Right ventricle myocardium superior (tissue), 1 donor: ENCODE measurements at places on chromosomes 2 and 18. TPM values are rescaled to one million over a fixed set of nuclear protein-coding genes. Genes with fewer than 3 reads are reported as not detected.

OSR1 gene
- total RNA-seq, result 5.4 TPM

ACTR3 gene
- total RNA-seq, result 106 TPM

OTOF gene
- not detected for total RNA-seq

TSPYL6 gene
- not detected for total RNA-seq

IGFBP5 gene
- total RNA-seq, result 134 TPM

TEX44 gene
- total RNA-seq, result not detected

DNA sequence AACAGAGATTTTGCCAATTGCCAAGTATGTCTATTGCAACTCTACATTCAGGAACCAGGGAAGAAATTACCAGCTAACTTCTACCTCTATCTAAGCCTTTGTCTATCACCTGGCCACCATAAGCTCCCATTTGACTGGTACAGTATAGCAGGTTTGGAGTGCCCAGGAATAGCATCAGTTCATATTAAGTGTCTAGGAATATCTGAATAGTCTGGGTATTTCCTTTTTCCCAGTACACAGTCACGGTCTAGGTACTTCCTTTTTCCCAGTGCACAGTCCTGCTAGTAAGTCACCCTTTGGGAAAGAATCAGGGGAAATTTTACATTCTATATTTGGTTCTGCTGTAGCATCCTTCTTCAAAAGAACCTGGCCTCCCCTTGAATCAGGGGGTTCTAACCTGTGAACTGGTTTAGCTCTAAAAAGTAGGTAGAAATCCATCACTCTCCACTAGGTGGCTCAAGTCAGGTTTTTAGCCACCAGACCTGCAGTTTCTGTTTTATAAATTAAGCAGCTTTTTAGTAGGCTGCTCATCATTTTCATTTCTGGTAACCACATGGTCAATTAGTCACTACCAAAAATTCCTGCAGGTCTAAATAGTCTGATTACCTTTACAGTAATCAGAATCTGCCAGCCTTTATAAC, 49.3 kb upstream of the DNAJC10 start:
- no peak for DNase-seq

DNA sequence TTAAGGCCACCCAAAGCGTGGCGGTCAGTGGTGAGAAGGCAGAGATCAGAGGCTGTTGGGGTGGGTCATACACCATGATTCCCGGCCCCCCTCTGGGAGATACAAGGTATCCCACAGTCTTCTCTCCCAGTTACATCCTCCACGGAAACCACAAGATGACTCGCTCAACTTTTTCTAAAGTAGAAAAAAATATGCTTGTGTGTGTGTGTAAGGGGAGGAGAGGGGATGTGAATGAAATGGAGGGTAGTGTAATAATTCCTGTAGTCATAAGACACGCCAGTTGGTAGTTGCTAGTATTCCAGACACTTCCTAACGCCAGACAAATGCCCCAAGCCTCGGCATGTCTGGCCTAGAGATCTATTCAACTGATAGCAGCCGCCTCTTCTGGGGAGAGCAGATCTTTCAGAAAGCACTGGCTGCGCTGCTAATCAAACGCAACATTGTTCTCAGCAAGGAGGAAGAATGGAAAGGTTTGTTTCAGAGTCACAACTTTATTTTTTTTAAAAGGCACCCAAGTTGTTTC, 143.5 kb downstream of the TGIF1 start:
- no peak for DNase-seq

DNA sequence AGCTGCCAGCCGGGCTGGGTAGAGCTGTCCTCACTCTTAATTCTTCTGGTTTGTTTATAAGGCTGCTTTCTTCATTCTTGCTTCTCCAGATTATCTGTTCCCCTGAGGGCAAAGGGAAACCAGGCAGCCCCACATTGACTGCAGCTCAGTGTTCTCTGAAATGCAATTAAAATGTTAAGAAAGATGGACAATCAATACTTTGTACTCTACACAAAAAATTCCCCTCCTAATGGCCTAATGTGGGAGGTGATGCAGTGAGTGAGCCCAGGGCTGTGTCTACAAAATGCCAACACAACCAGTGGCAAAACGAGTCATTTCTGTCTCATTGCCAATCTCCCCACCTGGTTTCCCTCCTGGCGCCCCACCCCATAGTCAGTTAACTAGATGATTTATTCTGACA, 541.7 kb upstream of the RAB6C start:
- no peak for DNase-seq

GRCh38 chr18:34840256-34840826, 130.2 kb downstream of the DTNA start:
- DNase-seq, result no peak

DNA sequence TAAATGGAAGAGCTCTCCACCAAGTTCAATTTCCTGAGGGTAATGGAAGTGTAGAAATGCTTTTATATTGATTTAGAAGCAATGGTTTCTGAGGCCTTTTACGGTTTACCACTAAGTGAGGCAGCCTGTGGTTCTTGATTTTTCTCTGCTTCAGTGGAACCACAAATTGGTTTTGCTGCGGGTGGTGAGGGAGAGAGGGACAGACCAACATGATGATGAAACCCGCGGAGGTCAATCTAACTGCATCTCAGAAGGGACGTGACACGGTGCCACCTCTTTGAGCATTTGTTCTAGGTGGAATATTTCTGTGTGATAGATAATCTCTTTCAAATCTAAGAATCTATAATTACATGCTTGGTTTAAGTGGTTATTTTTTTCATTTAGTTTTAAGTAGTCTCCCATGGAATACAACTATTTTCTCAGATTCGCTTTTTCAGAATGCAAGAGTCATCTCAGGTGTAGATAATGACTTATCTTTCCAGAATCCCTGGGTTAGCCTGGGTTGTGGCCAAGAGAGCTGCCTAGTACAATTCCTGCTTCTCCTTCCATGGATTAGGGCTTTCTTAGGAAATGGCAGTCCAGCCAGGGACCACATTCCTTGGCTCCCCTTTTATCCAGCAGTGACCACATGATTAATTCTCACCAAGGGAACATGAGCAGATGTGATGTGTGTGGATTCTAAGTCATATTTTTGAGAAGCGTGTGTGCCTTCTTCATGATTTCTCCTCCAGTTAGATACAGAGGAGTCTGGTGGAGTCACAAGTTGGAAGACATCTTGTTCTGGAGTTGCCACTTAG, 52.5 kb downstream of the KCNE4 start:
- no peak for DNase-seq

DNA sequence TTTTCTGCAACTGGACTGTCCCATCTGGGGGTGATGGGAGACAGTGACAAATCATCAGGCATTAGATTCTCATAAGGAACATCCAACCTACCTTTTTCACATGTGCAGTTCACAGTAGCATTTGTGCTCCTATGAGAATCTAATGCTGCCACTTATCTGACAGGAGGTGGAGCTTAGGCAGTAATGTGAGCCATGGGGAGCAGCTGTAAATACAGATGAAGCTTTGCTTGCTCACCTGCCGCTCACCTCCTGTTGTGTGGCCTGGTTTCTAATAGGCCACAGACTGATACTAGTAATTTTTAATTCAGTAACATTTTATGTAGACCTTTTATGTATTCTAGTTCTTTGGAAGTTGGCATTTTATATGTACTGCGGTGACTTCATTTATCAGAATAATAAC, 180.1 kb upstream of the SPOPL start:
- no peak for DNase-seq

DNA sequence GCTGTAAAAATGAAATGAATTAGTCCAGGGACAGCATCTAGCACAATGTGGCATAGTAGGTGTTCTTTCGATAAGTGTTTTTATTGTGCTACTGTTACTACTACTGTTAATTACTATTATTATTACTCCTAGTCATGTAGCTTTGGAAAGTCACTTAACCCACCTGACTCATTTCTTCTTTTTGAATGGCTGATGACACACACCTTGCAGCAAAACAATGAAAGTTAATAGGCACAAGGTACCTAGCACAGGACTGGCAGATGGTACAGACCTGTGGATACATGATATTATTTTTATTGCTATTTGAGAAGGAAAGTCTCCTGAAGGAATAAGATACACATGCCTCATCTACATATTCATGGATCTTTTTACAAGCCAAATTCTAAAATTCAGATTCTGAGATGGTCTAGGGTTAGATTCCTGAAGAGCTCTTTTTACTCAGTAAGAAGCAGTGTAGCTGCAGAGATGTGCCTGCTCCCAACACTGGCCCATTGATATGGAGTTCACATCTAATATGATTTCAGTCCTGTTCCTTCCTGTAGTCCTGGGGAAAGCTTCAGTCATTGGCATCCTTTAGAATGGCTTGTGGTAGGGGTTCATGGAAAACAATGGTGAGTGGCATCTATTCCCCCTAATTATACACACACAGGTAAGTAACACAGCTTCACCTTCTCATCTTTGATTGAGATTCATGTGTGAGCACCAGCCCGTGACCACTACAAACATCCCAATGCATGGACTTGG, 7.9 kb upstream of the ERMN start:
- no peak for DNase-seq
